Non-pigmented ciliary epithelial cell (primary cell): ENCODE measurements at places on chromosomes 6 and 20.
A peak's percentile ranks its signal among the peaks of the same experiment; 100 is the strongest.

GRCh38 chr6:165223736-165224135 lies 85.7 kb downstream of the C6orf118 start:
- DNase-seq: no peak

DNA sequence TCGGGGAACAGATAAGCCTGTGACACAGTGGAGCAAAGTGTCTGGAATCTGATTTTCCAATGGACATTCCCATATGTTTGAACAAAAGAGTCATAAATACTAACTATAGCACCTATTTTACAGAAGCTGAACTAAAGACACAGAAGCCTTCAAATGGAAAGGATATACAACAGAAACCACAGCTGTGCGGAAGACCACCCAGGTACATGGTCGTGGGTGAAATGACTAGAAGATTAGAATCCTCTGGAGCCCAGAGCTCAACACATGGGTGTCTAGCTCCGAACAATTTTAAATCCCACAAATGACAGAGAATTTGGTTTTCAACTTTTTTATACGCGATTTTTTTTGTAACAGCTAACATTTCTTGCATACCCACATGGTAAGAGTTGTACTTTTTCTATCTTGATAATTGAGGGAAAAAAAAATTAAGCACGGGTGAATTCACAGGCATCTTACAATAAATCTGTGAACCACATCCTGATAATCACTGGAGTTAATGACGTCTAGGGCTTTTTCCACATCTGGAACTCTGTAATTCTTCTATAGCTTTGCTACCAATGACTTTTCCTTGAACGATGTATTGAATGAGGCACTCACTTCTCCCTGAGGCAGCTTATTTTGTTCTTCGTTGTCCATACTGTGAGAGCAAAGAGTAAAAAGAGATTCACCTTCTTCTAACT lies 271.1 kb upstream of the AGPAT4 start:
- DNase-seq: peak; percentile 65

DNA sequence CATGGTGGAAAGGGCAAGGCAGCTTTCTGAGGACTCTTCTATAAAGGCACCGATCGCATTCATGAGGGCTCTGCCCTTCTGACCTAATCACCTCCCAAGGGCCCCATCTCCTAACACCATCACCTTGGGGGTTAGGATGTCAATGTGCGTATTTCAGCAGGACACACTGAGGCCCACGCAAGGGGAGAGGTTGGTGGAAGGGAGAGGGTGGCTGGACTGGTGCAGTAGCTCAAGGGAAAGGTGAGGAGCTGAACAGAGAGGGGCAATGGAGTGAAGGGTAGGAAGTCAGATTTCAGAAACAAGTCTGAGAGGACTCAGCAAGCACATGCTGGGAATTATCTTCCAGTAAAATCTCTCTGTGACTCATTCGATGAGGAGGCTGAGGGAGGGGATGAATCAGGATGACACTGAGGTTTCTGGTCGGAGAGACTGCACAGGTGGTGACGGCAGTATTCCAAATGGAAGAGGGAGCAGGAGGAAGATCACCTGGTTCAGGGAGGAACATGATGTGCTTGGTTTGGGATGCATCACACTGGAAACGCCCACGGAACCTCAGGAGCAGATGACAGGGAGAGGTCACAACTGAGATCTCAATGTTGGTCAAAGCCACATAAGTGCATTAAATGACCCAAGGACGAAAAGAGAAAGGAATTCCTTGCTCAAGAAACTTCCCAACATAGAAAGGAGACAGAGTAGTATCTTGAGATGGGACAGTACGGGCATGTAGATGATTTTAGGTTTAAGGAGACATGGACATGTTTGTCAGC lies 67.1 kb downstream of the TFAP2A start:
- DNase-seq: no peak

- no peak for DNase-seq
These were observed 31.3 kb upstream of the KCNG1 start for GRCh38 chr20:51054233-51054632.

DNA sequence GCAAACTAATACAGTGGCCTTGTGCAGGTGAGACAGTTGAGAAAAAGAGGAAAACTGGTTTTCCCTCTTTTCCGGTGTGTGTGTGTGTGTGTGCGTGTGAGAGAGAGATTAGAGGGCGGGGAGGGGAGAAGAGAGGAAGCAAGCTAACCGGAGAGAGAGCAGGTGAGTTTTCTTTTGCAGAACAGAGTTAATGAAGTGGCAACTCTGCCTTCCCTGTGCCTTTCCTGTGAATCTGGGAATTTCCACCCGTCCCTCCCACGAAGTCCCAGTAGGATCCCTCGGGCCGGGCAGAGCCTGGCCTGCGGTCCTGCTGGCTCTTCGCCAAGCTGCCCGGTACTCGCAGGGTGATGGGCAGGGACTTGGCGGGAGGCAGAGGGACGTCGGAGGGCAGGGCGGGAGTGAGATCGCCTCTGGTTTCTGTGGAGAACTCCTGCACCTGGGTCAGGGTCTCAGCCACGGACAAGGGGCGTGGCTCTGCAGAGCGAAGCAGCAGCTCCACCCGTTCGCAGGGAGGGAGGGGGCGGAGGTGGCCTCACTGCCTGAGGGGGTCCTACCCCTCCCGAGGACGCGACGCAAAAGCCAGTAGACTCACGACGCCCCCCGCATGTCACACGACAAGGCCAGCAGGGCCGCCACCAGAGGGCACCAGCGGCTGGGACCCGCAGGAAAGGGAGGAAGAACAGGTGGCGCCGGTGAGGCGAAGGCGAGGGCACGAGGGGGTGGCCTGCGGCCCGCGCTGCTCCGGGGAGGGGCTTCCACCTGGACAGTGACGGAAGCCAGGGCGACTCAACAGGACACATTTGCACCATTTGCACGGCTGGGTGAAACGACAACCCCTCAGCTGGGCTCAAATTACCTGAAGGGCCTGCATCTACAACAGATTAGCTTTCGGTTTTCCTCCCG lies 51.2 kb upstream of the RNF182 start:
- DNase-seq: no peak

GRCh38 chr20:11952639-11953038 lies 34.9 kb downstream of the BTBD3 start:
- DNase-seq: no peak
